ENCODE measurements at places on chromosomes 11 and 22.

GRCh38 chr11:14451825-14452224, 47.8 kb downstream of the COPB1 start:
- DNase-seq = no peak

GRCh38 chr22:28034760-28035401, 115.8 kb upstream of the PITPNB start:
- DNase-seq = peak; percentile 100

DNA sequence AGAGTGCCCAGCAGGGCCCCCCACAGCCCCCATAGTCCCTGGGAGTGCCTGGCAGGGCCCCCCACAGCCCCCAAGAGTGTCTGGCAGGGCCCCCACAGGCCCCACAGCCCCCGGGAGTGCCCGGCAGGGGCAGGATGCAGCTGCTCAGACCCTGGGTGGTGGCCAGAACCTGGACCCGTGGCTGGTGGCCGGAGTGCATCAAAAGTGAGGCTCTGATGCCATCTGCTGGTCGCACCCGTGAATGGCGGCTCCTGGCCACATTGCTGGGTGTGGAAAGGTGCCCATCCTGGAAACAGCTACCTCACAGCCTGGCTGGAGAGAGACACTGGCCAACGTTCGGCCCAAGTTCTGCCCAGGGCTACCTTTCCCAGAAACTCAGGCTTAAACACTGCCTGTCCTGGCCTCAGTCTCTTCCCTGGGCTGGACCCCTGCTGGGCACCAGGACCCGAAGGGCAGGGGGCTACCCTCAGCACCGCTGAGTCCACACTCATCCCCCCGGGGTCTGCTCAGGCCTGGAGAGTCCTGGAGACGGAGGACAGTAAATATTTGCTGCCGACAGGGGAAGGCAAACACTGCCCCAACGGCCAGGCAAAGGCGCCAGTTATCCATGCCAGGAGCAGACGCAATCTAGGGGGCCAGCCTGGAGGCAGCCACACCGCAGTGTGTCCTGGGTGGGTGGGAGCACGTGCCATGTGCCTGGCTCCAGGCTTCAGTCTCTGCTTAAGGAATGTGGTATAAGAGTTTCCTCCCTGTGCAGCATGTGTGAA, 4.4 kb downstream of the INS start:
- peak; percentile 74 for DNase-seq

DNA sequence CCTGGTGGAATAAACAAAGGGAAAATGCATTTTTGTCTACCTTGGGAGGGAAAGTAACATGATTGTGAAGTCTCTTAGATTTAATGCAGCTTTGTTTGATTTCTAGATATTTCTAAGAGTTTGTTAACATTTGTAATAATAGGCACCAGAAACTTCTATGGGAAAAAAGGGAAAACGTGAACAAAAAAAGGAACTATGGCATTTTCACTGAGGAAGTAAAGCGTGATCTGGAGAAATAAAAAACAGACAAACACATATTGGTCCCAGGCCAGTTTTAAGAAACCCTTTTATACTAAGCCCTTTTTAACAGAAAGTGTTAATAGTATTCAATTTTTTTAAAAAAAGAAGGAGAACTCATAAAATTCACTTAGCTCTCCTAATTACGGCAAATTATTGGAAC, 6.9 kb upstream of the MS4A7 start:
- DNase-seq = no peak

DNA sequence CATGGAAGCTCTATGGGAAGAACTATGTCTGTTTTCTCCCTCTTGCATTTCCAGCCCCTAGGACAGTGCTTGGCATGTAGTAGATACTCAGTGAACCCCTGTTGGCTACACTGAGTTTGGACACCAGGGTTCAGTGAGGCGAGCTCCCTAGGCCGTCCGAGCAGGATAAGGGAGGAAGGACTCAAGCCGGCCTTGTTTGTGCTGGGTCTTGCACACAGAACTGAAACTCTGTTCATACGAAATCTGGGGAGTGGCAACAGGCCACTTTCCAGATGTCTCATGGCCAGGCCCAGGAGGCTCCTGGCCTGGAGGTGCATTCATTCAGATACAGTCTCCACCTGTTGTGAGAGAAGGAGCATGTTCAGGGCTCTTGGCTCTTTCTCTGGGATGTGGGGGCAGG, 23.6 kb upstream of the LMO1 start:
- no peak for DNase-seq

DNA sequence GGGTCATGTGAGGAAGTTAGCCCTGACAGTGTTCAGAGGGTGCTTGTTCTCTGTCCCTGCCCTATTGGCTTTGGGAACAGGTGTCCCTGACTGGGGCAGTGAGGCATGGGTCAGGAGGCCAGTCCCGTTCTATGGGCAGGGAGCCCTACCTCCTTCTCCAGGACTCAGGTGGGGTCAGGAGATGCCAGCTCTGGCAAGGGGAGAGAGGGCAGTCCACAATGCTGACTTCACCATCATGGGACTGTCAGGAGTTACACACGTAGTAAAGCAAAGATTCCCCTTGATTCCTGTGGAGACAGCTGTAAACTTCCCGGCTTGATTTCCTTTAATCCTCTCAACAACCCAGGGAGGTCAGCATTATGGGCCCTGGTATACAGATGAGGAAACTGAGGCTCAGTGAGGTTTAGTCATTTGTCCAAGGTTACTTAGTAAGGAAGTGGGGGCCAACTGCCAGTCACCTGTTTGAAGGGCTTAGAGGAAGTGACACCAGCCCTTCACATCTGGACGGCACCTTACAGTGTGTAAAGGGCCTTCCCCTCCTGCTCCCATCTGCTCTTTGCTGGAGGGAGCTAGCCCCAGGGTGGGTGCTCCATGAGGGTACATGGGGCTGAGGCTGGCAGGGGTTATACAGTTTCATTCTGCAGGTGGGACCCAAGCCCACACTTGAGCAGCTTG, 11.9 kb downstream of the MICALL1 start:
- DNase-seq = no peak

- peak; percentile 33 for DNase-seq
Observed at GRCh38 chr22:48596111-48596850, 1231.4 kb downstream of the BRD1 start.

DNA sequence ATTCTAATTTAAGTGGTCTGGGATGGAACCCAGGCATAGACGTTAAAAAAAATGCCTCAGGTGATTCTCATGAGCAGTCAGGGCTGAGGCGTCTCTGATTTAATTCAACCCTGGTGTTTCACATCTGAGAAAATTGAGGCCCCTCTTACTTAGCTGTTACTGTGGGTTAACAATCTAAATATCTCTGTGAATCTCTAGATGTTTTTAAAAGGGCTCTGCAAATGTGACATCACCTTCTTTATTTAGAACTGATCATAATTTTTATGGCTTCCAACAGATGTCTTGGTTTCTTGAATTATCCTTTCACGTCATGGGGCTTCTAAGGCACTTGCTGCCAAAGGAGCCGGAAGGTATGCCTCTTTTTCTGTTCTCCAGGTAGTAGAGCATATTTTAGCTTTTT, 76.1 kb upstream of the LIN7C start:
- DNase-seq = peak; percentile 14

GRCh38 chr11:60482361-60482760, 10.2 kb upstream of the MS4A12 start:
- no peak for DNase-seq

DNA sequence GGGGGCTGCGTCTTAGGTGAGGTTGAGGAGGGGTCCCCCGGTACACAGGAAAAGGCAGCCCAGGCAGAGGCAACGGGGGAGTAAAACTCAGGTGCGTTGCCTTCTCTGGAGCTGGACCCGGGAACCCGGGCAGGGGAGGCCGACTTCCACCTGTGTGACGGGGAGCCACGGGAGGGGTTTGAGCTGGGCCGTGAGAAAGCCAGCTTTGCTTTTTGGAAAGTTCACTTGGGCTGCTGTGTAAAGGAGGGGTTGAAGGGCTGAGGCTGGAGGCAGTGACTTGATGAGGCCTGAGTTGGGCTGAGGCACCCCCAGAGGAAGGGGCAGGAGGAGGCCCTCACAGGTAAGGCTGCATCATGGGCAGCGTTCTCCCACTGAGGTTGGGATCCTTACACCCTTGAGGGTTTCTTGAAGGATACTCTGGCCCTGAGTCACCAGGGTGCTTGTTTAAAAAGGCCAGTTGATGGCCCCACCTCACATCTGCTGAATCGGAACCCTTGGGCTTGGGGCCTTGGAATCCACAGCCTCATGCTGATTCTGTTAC, 47.2 kb downstream of the CHRDL2 start:
- DNase-seq = no peak

DNA sequence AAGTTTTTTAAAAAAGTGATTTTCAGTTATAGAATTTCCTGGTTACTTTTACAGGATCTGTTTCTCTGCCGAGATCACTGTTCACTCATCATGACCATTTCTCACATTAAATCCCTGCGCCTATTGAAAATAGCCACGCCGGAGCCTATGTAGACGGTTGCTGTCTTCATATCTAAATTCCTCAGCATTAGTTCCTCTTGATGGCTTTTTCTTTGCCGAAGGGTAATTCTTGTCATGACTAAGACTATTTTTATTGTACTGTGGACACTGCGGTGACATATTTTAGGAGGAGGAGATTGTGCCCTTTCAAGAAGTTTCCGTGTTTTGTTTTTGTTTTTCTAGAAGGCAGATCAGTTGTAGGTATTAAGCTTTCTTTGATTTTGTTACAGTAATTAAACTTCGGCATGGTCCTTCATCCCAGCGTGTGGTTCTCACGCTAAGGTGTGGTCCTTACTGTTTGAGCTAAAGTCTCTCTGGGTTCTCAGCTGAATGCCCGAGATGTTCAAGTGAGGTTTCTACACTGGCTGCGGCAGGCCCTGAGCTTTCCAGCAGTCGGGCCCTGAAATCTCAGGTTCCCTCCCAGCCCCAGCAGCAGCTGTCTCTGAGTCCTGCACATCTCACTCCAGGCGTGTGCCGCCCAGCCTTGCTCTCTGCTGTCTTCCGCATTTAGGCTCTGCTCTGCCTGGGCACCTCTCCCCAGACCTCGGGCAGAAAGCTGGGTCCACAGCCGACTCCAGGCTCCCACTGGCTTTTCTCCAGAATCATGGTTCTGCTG, 1110.5 kb downstream of the TBC1D22A start:
- DNase-seq = no peak

DNA sequence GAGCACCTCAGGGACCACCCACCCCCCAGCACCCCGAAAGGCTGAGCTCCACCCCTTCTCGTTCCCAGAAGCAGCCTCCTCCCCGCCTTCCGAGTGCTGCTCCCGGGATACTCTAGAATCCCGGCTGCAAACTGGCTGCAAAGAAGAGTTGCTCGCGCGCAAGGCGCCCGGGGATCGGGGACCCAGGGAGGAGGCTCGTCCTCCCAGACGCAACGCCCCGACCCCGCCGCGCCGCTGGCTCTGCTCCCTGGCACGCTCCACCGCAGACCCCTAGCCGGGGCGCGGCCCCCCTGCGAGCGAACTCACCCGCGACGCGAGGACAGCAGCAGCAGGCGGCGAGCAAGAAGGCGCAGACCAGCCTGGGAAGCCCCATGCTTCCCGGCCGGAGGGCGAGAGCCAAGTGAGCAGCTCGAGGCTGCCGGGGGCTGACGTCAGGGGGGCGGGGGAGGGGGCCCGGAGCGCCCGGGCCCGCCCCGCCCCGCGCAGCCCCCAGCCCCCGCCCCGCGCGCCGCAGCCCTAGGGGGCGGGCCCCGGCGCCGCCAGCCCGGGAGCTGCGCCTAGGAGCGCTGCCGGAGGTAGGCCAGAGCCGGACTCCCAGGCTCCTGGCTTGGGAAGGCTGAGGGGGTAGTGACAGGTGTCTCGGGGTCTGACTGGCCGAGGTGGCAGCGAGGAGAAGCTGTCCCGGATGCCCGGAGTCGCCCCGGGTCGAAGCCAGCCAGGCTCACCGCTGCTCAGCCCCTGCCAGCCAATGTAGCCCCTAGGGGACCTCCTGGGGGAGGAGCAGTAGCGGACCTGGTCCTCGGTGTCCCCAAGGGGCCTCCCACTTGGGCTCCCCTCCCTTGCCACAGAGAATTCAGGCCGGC, at the start of gene MCAM:
TSS of gene MCAM (minus strand) at position 402 of the 863 bp plus-strand sequence. CDS start at position 373, 29 bp downstream.
- peak; percentile 80 for DNase-seq

DNA sequence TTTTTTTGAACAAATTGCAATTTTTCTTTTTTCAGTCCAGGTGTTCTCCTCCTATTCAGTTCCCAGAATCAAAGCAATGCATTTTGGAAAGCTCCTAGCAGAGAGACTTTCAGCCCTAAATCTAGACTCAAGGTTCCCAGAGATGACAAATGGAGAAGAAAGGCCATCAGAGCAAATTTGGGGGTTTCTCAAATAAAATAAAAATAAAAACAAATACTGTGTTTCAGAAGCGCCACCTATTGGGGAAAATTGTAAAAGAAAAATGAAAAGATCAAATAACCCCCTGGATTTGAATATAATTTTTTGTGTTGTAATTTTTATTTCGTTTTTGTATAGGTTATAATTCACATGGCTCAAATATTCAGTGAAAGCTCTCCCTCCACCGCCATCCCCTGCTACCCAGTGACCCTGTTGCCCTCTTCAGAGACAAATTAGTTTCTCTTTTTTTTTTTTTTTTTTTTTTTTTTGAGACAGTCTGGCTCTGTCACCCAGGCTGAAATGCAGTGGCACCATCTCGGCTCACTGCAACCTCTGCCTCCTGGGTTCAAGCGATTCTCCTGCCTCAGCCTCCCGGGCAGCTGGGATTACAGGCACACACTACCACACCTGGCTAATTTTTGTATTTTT, 6.2 kb upstream of the UBE4A start:
- peak; percentile 23 for DNase-seq

DNA sequence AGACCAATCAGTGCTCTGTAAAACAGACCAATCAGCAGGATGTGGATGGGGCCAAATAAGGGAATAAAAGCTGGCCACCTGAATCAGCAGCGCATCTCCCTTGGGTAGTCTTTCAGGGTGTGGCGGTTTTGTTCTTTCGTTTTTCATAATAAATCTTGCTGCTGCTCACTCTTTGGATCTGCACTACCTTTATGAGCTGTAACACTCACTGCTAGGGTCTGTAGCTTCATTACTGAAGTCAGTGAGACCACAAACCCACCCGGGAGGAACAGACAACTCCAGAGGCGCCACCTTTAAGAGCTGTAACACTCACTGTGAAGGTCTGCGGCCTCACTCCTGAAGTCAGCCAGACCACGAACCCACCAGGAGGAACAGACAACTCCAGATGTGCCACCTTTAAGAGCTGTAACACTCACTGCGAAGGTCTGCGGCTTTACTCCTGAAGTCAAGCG, 175.5 kb upstream of the PDGFD start:
- DNase-seq = peak; percentile 9

- DNase-seq = no peak
Observed at GRCh38 chr11:116928845-116929244, 91.4 kb upstream of the APOA1 start.

GRCh38 chr11:91194546-91194945, 971.7 kb upstream of the CHORDC1 start:
- DNase-seq = peak; percentile 80

Data from NCI-H69 (cell line).